Fibroblast of skin of left biceps (primary cell): ENCODE measurements at places on chromosomes 6 and 20.

- DNase-seq = no peak
These were observed 5.4 kb upstream of the IER3 start for GRCh38 chr6:30749554-30750378.

DNA sequence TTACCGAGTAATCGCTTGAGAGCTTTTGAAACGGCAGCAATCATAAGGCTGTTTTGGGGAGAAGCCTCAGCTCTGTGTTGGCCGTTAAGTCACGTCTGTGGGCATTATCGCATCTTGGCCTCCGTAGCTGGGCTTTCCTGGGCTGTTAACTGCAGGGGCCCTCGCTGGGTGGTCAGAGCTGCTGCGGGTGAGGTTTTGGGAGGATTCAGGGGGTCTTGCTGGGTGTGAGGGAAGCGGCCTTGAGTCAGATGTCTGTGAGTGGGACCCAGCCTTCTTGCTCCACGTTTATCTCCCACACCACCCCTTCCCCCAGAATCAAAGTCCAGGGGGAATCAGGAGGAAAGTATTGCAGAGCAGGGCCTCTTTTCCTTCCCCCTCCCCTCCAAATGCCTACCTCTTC, 3.2 kb upstream of the APCDD1L start:
- DNase-seq = no peak

GRCh38 chr6:119510246-119510645, 160.7 kb upstream of the MAN1A1 start:
- DNase-seq = no peak

DNA sequence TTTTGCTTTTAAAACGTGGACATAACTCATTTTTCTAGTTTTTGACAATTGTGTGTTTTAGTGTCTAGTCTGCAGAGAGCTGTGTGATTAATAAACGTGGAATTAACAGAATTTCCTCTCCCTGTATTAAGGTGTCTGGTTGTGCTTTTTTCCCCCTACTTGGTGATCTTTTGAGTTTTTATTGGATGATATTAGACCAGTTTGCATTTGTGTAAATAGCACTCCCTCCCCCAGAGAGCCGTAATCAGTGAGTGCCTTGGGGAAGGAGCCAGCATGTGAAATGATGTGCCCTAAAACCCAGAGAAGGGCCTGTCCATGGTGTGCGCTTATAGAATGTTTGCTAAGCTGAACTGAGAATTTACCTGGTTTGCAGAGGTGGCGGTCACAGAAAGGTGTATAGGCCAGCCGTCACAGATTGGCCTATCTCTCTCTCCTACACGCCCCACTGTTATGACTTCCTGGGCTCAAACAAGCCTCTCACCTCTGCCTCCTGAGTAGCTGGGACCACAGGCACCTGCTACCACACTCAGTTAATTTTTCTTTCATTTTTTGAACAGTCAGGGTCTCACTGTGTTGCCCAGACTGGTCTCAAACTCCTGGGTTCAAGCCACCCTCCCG, 42.4 kb downstream of the ALDH5A1 start:
- DNase-seq = no peak

DNA sequence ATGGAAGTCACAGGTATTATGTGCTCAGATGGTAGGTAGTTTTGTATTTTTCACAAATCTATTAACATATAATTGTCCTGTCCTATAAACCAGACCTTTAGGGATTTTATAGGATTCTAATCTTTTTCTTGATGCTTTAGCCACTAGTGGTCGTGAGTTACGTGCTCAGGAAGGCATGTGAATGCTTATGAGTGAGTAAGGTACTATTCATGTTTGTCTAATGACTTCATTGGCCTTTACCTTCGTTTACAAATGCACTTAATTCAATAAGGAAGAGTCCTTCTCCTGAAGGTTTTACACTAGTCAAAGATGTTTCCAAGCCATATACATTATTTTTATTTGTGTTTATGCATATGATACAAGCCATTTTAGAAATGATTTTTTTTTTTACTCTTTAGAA, 23.0 kb downstream of the PACRG start:
- DNase-seq = no peak

DNA sequence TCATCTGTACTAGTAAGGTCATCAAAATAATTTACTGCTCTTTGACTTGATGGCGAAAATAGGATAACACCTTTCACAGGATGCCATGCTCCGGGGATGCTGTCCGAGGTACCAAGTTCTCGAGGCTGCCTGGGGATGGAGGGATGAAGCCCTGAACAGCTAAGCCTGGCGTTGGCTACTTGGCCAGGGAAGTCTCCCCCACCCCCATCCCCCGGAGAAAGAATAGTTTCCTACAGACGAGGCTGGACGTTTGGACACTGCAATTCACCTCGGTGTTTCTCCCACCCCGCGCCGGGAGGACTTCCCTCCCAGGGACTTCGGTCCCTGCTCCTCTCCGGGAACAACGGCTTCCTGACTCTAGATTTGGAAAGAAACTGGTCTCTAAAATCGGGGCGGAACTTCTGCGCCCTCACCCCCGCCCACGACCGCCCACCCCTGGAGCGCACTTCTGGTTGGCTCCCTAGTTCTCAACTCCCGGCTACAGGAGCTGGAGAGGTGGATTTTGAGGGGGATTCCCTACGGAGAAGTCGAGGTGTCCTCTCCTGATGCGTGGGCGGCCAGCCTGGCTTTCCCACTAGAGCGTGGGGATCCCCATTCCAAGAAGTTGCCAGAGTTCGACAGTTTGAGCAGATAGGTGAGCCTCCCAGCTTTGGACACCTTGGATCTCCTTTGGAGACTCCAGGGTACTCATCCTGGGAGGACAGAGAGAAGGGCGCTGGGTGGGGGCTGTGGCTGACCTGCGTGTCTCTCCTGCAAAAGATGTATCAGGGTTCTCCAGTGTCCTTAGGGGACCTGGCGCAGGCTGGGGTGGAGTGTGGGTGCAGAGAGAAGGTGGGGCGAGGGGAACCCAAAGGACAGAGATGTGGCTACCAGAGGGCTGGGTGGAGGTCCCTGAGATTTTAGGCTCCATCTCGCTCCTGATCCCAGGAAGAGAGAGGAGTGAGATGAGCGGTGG, 1.1 kb downstream of the PCSK2 start:
- no peak for DNase-seq

- no peak for DNase-seq
These were observed 13.8 kb upstream of the TLDC2 start for GRCh38 chr20:36861875-36862801.

GRCh38 chr20:18166950-18167349, 29.3 kb downstream of the KAT14 start:
- DNase-seq = no peak

DNA sequence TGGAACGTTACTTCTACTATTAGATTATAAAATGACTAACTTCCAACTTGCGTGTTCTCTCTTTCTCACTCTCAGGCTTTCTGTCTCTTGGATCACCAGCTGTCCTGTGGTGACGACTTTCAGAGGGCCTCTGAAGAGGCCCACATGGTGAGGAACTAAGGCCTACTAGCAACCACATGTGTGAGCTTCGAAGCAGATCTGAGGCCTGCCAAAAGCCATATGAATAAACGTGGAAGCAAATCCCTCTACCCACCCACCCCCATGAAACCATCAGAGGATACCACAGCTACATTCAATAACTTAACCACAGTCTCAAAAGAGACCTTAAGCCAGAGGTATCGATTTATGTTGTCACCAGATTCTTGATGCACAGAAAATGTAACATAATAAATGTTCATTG, 13.5 kb upstream of the BMP5 start:
- no peak for DNase-seq

GRCh38 chr6:157908369-157909281, 73.0 kb upstream of the SYNJ2 start:
- no peak for DNase-seq

- DNase-seq = no peak
These were observed 927.4 kb downstream of the KIF16B start for GRCh38 chr20:15645816-15646215.

- no peak for DNase-seq
These were observed 208.9 kb upstream of the SNX9 start for GRCh38 chr6:157614026-157614568.

- no peak for DNase-seq
These were observed 136.5 kb downstream of the ELOVL4 start for GRCh38 chr6:79810871-79811270.

- DNase-seq = no peak
These were observed 467 bp downstream of the TREML4 start for GRCh38 chr6:41228616-41229015.

DNA sequence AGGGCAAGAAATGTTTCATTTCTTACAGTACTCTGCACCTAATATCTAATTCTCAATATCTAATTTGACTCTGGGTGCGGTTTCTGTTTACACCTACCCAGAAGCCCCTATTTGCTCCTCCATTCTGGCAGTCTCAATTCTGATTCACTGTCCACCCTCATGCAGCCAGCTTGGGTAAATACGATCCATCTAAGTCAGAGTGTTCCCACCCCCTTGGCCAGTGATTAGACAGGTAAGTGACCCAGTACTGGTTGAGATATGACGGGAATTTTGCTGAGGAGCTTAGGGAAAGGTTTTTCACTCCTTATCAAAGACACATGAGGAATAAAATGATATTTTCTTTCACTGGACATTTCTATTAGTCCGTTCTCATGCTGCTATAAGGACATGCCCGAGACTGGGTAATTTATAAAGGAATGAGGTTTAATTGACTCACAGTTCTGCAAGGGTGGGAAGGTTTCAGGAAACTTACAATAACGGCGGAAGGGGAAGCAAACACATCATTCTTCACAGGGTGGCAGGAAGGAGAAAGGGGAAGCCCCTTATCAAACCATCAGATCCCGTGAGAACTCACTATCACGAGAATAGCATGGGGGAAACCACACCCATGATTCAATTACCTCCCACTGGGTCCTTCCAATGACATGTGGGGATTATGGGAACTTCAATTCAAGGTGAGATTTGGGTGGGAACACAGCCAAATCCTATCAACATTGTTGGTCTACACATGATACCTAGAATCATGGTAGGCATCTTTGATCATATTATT, 29.4 kb downstream of the GLO1 start:
- no peak for DNase-seq

- DNase-seq = no peak
These were observed 303.9 kb downstream of the FOXC1 start for GRCh38 chr6:1913577-1913976.

DNA sequence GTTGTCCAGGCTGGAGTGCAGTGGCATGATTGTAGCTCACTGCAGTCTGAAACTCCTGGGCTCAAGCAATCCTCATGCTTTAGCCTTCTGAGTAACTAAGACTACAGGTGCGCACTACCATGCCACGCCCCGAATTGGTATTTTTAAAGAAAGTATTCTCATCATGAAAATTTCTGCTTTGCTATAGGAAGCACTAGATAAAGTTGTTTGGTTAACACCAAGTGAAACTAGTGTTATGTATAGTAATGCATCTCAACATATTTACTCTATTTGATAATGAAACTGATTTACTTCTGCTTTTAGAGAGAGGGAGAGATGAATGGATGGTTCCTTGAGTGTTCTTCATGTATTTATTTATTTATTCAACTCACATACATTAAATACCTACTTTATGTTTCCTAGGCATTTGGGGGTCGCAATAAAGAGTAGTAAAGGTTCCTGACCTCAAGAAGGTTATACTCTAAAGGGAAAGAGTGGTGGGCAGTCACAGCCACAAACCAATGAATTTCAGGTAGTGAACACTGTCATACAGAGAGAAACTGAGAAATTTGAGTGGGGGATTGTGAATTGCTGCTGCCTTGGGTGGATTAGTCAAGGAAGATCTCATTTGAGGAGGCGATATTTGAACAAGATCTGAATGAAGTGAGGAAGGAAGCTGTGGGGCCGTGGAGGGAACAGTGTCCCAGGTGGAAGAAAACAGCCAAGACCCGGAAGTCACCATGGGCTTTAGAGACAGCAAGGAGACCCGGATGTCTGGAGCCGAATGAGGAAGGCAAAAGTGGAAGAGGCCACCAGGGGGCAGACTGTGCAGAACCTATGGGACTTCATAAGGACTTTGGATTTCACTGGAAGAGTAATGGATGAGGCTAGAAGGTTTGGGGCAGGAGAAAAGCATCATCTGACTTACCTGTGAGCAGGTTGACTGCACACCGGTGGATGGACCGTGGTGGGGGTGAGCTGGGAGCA, 185.6 kb downstream of the TSHZ2 start:
- DNase-seq = no peak
